Esophagus muscularis mucosa (tissue), 4 donors: ENCODE measurements at places on chromosomes 3 and 15. TPM values are rescaled to one million over a fixed set of nuclear protein-coding genes. Genes with fewer than 3 reads are reported as not detected.
A peak's percentile ranks its signal among the peaks of the same experiment; 100 is the strongest.

SCN11A gene
- total RNA-seq: 0.99 TPM

DNA sequence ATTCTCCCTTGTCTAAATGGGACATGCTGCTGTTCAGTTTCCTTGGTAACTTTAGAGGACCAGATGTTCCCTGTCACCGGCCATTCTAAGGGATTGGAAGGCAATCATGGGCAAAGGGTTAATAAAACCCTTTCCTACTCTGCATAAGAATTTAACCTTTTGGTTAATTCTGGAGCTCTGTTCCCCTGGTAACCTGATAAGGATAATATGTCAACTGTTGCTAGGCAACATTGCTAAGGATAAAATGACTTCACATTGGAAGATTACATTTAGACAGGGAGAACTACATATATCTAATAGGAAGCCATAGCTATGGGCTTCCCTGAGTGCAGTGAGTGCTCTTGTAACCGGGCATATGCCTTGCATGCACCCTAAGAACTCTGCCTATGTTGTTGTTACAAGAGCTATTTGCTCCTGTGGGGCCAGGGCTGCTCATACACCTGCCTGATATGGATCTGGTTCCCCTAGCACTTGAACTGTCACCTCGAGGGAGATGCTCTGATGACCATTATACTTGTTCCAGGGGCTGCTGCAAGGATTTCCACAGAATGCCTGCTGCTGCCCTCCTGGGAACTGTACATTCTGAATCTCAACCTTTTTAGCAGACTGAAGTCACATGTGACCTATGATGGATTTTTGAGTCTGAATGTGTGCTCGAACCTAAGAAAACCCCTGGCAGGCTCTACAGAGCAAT, 326.3 kb upstream of the PDZRN3 start:
- DNase-seq: no peak
- no peak overlapping the region for H3K27ac ChIP-seq
- no peaks in the 10 kb centered on the region for H3K27me3 ChIP-seq
- H3K4me1 ChIP-seq: no peaks in the 10 kb centered on the region

- H3K27ac ChIP-seq: no peak overlapping the region
- no peak for DNase-seq
- H3K4me3 ChIP-seq: no peak overlapping the region
- no peaks in the 10 kb centered on the region for H3K27me3 ChIP-seq
Measured at GRCh38 chr15:69997813-69998212, 99.9 kb downstream of the TLE3 start.

DNA sequence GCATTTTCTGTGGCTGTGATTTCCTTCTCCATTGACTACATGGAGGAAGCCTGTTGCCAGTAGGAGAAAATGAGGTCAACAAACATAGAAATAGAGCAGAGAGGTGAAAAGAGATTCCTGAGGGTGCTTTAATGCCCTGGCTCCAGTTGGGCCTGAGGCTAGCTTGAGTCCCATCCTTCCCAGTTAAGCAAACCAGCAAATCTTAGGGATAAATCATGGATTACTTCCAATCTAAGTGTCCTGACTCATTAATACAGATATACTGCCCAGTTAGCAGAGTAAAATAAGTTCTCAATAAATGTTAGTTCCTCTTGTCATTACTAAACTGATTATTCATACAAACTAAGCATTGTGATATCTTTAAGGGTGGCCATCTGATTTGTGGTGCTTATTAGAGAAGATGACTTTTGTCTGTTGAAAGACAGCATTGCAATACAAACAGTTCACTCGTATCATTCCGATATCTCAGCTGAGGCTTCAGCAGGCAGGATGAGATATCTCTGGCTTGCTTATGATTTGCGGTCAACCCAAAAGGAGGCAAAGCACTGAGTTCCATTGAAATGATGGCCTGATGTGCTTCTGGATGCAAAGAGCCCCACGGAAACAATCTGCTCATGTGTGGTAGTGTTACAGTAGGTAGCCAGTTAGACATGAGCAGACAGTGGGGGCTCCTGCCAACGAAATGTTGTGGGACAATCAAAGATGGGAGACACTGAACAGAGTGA, 6.6 kb upstream of the STARD5 start:
- DNase-seq: no peak
- H3K4me3 ChIP-seq: no peak overlapping the region
- H3K27ac ChIP-seq: no peak overlapping the region

PCSK6 gene
- total RNA-seq: 14.4 TPM

DNA sequence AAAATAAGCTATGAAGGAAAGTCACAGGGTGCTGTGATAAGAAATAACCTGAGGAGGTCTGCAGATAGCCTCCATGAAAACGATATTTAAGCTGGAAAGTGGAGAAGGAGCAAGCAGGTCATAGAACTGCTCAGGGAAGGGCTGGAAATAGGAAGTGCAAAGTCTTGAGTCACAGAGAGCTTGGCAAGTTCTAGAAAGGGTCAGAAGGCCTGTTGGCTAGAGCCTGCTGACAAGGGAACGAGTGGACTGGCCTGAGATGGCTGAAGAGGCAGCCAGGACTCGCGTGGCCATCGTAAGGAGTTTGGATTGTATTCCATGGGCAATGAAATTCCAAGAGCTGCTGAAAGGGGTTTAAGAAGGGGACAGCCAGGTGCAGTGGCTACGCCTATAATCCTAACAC, 64.7 kb upstream of the IL12A start:
- no peaks in the 10 kb centered on the region for H3K27me3 ChIP-seq
- H3K4me3 ChIP-seq: no peak overlapping the region
- no peak overlapping the region for H3K27ac ChIP-seq
- peak; percentile 74 for DNase-seq
- H3K36me3 ChIP-seq: no peaks in the 10 kb centered on the region

DOCK3 gene
- total RNA-seq: 5.5 TPM

GRCh38 chr3:175495331-175495730, 636.2 kb downstream of the NAALADL2 start:
- H3K4me3 ChIP-seq: no peak overlapping the region
- no peaks in the 10 kb centered on the region for H3K36me3 ChIP-seq
- DNase-seq: no peak
- H3K27ac ChIP-seq: no peak overlapping the region

DNA sequence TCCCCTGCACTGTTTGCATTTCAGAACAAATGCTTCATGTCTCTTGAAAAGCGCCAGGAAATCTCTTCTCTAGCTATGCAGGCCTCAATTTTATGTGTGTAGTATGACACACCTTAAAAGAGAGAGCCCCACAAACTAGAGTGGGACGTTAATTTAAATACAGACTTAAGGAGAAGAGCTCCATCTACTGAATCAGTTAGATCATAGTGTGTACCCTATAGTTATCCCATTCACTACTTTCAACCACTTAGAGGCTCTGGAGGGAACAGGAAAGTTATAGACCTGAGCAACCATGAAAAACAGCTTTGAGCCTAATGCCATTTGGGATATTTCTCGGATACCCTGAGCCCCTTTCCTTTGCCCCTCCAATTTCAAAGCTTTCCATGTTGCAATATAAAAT, 153.7 kb downstream of the TIGIT start:
- DNase-seq: no peak
- H3K27me3 ChIP-seq: no peaks in the 10 kb centered on the region
- H3K4me1 ChIP-seq: peaks cover 45% of the 10 kb centered on the region
- no peak overlapping the region for H3K27ac ChIP-seq
- no peaks in the 10 kb centered on the region for H3K36me3 ChIP-seq
- H3K4me3 ChIP-seq: no peak overlapping the region

CNTN4 gene
- 8.8 TPM for total RNA-seq

GOLGA8Q gene
- total RNA-seq: 1.3 TPM

GRCh38 chr3:168620854-168621253, 525.1 kb upstream of the GOLIM4 start:
- no peaks in the 10 kb centered on the region for H3K27me3 ChIP-seq
- no peak for DNase-seq
- H3K36me3 ChIP-seq: no peaks in the 10 kb centered on the region
- no peak overlapping the region for H3K4me3 ChIP-seq

SLC24A5 gene
- not detected for total RNA-seq

PLXND1 gene
- total RNA-seq: 63.5 TPM

IL17RC gene
- 60.4 TPM for total RNA-seq

FANCD2OS gene
- not detected for total RNA-seq
